Foreskin keratinocyte (primary cell): ENCODE measurements at places on chromosomes 5 and 9. TPM values are rescaled to one million over a fixed set of nuclear protein-coding genes. Genes with fewer than 3 reads are reported as not detected.

Gene GZMA
- not detected in 2 replicates for total RNA-seq

Gene ESM1
- total RNA-seq: 3.8 and 18.1 TPM in 2 replicates

DNA sequence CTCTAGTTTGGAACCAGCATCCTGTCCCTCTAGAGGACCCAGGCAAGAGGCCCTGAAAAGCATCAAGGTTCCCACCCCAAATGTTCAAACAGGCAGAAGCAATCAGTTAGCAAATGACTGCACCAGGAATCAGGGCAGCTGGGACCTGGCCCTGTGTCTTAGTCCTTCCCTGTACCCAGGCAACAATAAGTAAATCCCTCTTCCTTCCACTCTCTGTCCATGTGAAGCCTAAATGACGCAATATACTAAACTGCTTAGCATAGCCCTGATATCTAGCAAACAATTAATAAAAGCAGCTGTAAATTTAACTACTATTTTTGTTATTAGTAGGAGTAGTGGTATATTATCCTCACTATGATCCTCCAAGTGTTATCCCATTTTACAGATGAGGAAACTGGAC lies 13.2 kb upstream of the ADRA1B start:
- DNase-seq: no peak

- no peak for DNase-seq
Measured at GRCh38 chr5:171861381-171861780, 75.8 kb downstream of the SMIM23 start.

Gene C9orf50
- not detected in 2 replicates for total RNA-seq

- DNase-seq: no peak
Measured at GRCh38 chr9:90062982-90063381, 458.2 kb downstream of the GADD45G start.

Gene PPP2R2B
- total RNA-seq: 0.14 TPM in 1 of 2 replicates, not detected in the other

Gene LCN9
- total RNA-seq: not detected in 2 replicates
